ENCODE measurements at places on chromosomes 7 and 10.

- DNase-seq = no peak
Observed at GRCh38 chr10:23381298-23382040, 36.9 kb upstream of the C10orf67 start.

- DNase-seq = no peak
Observed at GRCh38 chr10:92873029-92873428, 24.7 kb downstream of the EXOC6 start.

GRCh38 chr10:83373671-83374070 is 765.6 kb upstream of the GHITM start:
- no peak for DNase-seq

DNA sequence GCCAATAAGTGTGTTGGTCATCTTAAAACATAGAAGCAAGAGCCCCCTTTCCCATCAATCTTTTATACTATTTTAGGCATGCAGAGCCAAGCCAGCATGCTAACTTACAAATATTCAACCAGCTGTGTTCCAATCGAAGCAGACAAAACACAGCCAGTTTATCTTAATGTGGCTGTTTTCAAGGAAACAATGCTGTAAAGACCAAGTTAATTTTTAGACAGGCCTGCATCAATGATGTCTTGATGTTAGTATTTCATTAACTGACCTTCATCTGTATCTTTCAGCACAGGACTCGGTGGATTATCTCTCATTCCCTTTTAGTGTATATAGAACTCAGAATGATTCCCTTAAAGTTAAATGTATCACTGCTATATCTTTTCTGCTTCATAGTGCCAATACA is 262.0 kb upstream of the ZWINT start:
- no peak for DNase-seq

DNA sequence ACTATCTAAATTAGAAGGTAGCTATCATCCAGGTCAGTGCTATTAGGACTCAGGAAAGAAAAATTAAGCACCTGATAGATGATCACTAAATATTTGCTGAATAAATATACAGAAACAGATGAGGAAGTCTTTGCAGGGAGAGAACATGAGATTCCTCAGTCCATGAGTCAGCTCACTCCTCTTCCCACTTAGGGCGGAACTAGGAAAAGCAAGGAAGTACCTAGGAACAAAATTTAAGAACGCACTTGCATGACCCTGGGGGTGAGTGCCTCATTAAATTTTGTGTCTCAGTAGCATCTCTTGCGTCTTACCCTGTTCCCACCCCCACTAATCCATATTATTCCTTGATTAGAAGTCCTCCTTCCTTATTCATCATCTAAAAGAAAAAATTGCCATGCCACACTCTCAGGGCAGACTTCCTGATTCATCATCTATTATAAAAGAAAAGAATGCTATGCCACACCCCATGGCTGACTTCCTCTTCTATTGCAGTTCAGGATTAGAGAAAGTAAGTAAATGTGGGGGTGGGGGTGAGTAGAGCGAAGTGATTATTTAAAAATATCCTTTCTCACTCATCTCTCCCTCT is 208.8 kb downstream of the THSD7A start:
- no peak for DNase-seq

- peak; percentile 72 for DNase-seq
Observed at GRCh38 chr10:110032801-110033700, 25.3 kb downstream of the ADD3 start.

DNA sequence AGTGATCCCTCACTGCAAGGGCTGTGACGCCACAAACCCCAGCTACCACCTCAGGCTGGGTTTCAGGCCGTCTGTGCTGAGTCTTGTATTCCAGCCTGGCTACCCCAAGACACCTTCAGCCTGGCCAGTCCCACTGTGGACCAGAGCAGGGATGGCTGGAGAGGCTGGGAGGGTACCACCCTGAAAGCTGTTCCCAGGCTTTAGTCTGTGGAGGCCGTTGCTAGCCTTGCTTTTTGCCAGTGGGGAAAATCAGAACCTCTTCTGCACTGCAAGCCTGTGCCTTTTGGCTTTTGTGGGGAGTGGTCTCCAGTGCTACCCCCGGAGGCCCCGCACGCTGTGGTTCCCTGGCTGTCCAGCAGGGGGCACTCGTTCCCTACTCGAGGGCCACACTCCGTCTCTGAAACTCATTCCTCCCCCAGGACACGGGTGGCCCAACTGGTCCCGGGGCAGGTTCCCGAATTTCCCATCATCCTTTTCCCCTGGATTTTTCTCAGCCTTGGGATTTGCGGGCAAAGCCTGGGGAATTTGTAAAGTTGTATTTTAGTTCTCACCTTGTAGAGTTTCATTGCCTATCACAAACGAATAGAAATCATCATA is 128.4 kb upstream of the BTBD16 start:
- DNase-seq = peak; percentile 71

DNA sequence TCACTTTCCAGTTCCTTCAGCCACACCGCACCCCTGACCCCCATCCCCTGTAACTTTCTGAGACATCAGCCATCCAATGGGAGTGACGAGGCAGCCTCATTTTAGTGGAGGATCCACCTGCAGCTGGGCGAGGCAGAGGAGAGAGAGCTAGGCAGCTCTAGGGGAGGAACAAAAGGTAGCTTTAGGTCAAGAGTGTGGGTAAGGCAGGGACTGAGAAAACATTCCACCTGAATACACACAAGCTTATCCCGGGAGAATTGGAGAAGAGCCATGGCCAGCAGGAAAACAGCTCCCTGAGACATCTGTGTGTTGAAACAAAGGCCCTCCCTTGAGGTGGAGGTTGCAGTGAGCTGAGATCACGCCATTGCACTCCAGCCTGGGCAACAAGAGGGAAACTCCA is 6.7 kb upstream of the KLRG2 start:
- no peak for DNase-seq
